Neural progenitor cell (in vitro differentiated cells): ENCODE measurements at places on chromosomes 2 and 18.

DNA sequence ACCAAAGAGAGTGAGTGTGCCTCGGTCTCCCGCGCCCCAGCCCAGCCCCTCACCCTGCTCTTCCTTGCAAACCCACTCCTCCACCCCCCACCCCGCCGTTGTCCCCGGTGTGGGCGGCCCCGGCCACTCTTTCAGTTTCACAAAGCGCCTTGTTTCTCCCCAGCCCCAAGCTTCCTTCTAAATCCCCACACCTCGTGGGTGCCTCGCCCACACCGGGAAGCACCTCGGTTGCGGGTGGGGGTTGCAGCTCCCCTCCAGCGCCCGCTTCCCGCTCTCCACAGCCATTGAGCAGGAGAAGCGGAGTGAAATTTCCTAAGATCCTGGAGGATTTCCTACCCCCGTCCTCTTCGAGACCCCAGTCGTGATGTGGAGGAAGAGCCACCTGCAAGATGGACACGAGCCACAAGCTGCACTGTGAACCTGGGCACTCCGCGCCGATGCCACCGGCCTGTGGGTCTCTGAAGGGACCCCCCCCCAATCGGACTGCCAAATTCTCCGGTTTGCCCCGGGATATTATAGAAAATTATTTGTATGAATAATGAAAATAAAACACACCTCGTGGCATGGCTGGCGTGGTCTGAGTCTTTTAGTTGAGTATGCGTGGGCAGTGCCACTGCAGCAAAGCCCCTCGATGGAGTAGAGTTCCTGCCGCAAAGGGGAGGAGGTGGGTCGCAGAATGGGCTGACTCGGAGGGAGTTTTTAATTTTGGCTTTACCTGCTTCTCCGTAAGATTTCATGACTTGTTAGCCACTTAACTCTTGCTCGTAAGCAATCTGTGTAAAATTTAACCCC, 848 bp downstream of the TMSB10 start:
- DNase-seq, result peak; percentile 34

DNA sequence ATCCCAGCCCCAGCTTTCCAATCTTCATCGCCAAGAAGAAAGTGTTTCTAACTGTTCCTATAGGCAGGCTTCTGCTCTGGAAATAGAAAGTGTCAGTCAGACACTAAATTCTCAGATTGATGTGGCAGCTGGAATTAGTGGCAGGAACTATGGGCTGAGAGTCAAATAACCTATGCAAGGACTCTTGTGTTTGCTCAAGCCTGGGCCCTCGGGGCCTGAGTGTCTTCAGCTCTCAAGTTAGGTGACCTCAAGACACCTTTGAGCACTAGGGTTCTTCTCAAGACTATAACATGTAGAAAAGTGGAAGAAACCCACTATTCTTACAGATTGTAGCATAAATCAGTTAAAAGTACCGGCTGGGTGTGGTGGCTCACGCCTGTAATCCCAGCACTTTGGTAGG, 694.5 kb downstream of the RNF144A start:
- DNase-seq, result no peak

DNA sequence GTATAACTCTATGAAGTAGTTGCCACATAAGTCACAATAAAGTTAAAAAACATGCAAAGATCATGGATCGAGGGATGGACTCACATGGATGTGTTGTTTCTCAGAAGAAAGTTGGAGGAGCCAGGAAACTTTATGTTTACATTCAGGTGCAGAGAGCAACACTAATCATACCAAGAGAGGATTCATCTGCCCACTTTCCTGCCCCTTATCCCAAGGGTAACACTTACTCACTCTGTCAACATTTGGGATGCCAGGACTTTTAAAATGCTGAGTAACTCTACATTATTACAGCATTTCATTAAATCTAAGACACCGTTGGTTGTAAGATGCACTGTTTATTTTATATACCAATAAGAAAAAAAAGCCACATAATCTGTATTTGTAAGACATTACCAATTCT, 170.4 kb downstream of the KCNE4 start:
- no peak for DNase-seq

DNA sequence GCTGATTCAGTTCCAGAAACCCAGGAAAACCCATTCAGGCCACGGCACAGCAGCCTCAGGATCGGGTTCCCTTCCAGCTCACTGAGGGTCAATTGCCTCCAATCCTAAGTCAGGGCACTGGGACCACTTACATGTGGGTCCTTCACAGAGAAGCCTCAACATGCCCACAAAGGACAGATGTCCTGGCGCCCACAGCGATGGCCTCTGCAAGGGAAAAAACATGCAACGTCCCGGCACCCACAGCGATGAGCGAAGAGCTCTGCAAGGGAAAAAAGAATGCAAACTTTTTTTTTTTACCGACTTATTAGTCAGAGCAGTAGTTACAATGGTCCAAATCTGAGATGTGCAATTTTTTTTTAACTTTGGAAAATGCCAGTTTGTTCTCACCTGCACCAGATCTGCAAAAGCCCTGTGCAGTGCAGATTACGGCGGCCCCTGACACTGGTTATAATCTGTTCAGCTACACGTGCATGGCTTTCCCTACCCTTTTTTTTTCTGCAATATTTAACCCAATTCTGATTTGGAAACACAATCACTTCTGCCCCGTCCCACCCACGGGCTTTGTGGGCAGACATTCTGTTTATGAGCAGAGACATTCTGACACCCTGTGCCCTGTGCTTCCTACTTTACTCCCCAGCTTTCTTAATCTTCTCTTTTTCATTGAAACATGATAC, 159.3 kb upstream of the SALL3 start:
- no peak for DNase-seq

- DNase-seq, result no peak
Measured at GRCh38 chr2:29166242-29167039, 51.2 kb downstream of the CLIP4 start.

GRCh38 chr18:10579079-10579867, 53.4 kb downstream of the NAPG start:
- DNase-seq, result no peak

DNA sequence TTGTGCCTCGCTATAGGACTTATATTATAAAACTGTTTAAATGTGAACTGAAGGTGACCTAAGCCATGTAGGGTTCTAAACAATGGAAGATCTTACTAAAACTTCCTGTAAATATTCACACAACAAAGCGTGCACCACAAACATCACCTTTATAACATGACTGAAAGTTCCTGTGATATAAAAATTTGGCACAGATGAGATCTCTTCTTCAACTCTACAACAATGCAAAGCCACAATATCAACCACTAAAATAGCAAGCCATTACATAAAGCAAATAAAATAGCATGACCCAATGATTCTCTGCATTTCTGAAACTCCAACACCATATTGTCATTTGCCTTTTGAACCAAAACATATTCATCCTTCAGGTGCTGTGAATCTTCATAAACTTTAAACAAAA, 3.5 kb downstream of the YES1 start:
- DNase-seq, result no peak

- DNase-seq, result no peak
Measured at GRCh38 chr2:14614017-14614416, 18.5 kb upstream of the LRATD1 start.

- no peak for DNase-seq
Measured at GRCh38 chr2:15671409-15671808, 79.7 kb downstream of the DDX1 start.

GRCh38 chr2:126449677-126450076, 206.3 kb upstream of the GYPC start:
- DNase-seq, result no peak

DNA sequence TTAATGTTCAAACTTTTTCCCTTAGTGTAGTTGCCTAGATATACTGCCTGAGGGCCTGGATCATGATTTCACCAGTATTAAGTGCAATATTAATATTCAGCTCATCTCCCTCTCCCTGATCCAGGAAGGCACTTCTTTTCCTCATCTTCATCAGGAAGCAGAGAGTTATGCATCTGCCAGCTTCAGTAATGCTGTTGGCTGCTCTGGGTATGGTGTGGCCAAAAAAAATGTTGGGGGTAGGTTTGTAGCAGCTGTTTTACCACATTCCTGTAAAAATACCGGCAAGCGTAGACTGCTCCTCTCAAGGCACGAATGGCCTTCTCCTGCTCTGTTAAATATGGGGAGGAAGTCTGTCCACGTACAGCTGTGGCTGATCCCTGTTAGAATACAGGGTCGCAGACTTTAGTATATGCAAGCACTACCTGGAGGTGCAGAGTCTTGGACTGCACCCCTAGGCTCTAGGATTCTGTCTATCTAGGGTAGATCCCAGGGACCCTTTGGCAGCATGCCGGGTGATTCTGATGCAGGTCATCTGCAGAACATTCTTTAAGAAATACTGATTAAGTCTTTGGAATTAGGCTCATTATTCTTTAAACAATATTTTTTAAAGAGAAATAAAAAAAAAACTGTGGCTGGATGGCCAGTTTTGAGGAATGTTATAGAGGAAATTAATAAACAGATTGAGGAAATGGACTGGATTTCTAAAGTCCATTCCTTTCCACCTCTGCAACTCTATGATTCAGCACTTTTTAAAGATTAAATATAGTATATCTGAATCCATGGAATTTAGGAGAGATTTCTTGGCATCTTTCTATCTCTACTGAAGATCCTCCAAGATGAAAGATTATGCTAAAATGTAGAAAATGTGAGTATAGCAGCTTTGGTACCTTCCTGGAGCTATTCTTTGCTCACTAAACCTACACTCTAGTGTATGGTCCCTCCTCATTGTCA, 21.0 kb upstream of the GLS start:
- DNase-seq, result no peak

DNA sequence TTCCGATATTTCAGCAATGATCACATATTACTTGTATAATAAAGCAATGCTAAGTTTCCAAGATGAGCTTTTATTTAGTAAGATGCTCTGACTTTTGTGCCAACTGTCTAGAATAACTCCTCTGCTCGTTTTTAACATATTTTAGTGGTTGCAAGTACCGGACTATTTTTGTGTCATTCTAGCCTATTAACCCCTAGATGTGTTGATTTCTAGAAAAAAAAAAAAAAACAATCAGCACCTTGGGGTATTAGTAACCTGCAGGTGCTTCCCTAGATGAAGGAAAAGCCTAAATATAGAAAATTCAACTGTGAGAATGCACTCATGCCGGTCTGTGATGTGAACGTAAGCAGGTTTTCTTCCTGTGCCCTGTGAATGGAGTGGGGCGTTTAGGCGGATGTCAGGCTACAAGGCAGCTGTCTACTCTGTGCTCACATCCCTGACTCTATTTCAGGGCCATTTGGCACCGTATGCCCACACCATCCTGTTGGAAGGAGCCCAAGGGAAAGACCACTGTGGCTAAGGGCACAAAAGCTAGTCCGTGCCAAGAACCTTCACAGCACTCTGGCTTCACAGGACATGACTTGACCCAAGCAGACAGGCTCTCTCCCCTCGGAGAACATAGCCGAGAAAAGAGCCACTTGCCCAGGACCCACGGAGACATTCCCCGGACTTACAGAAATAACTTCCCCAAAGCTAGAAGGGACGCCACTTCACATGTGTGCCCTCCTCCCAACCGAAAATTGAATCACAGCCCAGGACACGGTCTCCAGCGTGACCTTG, 60.9 kb upstream of the AGAP1 start:
- no peak for DNase-seq

DNA sequence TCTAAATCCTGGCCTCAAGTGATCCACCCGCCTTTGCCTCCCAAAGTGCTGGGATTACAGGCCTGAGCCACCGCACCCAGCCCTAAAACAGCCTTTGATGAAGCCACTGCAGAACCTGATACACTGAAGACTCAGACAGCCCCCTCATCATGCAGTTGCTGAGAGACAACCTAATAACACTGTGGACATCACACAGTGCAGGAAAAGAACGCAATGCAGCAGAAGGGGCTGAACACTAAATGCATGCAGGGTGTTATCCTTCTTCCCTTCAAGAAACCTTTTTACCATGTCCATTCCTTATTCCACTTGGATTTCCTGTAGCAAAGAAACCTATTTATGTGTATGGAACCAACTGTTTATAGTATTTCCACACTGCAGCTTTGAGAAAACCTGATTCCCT, 35.7 kb downstream of the MGAT4A start:
- DNase-seq, result no peak

DNA sequence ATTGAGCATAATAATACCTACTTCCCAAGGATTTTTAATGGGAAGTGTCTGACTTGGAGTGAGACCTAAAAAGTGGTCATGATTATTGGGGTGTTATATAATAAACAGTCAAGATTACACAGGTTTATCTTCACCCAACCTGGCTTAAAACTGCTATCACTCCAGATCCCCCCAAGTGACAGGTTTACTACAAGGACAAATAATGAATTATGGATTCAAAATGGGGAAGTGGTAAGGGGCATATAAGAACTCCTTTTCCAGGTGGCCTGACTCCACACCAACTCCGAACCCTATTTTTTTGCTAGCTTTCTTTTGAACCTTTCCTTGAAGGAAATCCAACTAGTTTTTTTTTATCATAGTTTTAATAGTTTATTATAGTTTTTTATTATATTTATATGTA, 663.0 kb upstream of the FANCL start:
- no peak for DNase-seq

DNA sequence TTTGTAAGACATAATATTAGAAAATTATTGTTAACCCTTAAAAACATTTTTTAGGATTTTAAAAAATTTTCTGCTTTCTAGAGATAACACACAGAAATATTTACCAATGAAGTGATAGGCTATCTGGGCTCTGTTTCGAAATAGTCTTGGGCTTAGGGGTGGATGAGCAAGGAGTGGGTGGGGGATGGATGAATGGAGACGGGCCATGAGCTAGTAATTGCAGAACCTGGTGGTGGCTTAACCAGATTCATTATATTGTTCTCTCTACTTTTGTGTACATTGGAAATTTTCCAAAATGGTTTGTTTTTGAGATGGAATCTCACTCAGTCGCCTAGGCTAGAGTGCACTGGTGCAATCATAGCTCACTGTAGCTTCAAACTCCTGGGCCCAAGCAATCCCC, 89.6 kb downstream of the TCF7L1 start:
- no peak for DNase-seq

DNA sequence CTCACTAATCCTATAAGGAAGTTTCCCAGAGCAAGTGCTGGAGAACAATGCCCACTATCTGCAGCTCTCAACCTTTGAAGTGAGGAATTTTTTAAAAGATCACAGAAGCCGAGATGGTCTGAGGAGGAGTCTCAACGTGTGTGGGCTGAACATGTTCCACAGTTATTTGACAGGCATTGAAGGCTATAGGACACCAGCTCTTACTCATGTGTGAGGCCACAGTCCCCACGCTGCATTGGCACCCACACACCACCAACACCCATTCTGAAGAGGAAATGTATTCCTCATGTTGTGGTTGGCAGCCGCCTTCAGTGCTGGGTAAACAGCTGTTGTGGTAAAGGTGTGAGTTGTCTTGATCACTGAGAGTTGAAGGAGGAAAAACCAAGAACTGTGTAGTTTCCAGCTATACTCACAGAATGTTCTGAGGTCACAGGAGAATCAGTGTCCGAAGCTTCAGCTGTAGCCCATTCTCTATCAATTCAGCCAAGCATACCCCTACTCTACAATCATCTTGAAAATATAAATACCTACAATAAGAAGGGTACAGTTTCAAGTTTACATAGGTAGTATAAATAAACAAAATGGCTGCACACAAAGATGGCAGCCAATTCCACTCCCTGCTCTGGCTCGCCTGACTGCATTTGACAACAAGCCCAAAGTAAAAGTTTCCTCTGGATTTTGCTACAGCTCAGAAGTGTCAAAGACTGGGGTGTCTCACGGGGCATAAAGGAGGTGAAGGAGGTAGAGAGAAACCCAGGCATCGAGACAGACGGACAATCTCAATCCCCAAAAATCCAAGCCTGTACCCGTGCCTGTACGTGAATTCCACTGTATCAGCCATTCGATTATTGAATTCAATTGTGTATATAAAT, 12.1 kb downstream of the CD226 start:
- DNase-seq, result peak; percentile 45

- no peak for DNase-seq
Measured at GRCh38 chr2:94956797-94957391, 68.6 kb upstream of the MAL start.
